DMS 273 treated with DMSO at 0.1 percent for 48 hours (cell line): ENCODE measurements at places on chromosomes 7 and 10.

DNA sequence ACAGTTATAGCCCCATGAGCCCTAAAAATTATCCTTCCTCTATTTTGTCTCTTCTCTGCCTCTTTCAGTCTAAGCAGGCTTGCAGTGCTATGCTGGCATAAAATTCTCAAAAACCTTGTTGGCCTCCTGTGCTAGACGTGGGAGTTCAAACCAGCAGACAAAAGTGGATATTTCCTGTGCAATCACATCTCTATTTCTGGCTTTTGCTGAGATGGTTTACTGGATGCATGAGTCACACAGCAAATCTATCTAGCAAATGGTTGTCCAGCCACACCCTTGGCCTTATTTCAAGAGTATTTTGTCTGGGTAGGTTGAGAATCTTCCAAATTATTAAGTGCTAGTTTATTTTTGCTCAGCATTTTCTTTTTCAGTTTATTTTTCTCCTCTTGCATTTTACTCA is 370.8 kb downstream of the CDC14C start:
- DNase-seq = no peak

GRCh38 chr7:32357535-32358277 is 132.5 kb downstream of the LSM5 start:
- DNase-seq = no peak

DNA sequence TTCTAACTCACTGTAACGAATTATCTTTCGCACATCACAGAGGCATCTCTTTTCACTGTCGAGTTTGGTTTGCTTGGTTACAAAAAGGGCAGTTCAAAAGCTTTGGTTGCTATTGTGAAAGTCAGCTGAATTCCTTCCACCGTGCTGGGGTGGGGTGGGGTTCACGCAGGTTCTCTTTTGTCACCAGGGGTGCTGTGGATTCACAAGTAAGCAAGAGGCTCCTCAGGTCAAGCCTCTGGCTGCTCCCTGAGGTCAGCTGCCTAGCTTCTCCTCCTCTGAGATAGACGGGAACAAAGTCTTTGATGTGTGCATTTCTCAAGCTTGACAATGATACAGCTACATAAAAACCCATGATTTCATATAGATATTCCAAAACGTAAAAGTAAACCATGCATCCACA is 47.7 kb downstream of the EGFR start:
- no peak for DNase-seq

GRCh38 chr7:17408904-17409290 is 110.4 kb downstream of the AHR start:
- DNase-seq = no peak

GRCh38 chr7:127021019-127021738 is 231.6 kb downstream of the GRM8 start:
- DNase-seq = no peak

- DNase-seq = peak; percentile 46
These were observed 86.2 kb upstream of the DYNC1I1 start for GRCh38 chr7:95686109-95686508.

GRCh38 chr7:74216361-74216761 is 6.6 kb downstream of the LAT2 start:
- DNase-seq = no peak

- DNase-seq = no peak
These were observed 180.5 kb downstream of the TAX1BP1 start for GRCh38 chr7:27920281-27920946.

GRCh38 chr10:90847436-90847835 is 10.4 kb downstream of the HTR7 start:
- DNase-seq = no peak

DNA sequence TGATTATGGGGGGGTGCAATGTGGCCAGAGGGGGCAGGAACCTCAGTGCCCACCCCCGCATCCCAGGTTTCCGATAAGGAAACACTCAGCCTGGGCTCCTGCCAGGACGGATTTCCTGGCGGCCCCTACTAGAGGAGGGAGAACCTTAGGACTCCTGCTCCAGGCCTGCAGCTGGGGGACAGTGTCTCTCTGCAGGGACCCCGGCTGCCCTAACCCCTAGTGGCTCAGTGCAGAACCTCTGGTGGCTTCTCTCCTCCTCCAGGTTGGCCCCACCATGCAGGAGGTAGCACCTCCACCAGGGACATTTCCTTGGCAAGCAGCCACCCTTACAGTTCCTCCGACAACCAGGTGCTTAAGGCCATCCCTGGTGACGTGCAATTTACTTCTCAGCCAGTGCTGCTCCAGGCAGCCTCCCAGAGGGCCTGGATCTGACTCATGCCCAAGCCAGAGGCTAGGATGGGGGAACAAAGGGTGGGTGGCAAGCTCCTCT is 31.9 kb downstream of the SH2B2 start:
- DNase-seq = no peak

- DNase-seq = no peak
These were observed 91.7 kb upstream of the IFRD1 start for GRCh38 chr7:112358513-112358912.

DNA sequence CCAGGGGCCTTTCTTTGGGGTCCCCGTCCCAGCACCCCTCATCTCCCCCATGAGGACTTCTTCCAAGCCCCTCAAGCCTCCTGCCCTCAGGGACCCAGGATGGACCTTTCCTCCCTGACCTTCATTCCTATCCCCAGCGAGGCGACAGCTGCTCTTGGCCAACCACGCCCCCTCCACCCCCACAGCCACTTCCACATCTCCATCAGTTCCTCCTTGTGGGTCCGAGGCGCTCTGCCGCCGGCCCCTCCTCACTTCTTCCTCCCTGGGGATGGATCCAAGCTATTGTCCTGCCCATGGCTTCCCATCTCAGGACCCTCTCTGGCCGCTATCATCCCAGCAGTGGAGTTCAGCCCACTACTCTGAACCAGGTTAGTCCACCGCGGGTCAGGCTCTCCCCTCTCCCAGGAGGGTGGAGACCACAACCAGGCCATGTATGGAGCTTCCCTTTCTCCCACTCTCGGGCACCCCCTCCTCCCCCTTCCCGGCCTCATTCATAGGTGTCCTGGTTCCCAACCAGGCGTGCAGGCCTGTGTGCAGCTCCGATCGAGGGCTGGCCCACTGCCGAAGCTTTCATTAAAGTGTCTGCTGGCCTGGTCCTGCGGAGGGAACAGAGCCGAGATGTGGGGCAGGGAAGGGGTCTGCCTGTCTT is 1.7 kb upstream of the SH2B2 start:
- no peak for DNase-seq
